Motor neuron (in vitro differentiated cells): ENCODE measurements at places on chromosomes 2 and 18.

- ATAC-seq: no peak
Measured at GRCh38 chr2:85164145-85164569, 31.0 kb downstream of the TCF7L1 start.

GRCh38 chr2:175630280-175631244, 371.5 kb downstream of the LNPK start:
- no peak for ATAC-seq

DNA sequence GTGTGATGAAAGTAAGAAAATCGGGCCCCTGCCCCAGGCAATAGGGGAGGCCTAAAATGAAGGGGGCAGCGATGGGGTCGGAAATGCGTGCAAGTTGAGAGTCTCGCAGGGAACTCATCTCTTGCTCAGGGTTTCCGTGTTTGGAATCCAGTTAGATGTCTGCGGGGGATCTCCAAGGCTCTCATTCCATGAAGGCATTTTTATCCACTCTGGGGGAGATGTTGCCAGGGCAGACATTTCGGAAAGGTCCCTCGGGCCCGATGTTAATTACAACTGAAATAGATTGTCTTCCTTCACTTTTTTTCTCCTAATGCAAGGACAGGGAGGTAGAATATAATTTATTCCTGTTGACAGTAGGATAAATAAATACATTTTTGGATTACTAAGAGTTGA, 12.8 kb upstream of the SKOR2 start:
- ATAC-seq: no peak

DNA sequence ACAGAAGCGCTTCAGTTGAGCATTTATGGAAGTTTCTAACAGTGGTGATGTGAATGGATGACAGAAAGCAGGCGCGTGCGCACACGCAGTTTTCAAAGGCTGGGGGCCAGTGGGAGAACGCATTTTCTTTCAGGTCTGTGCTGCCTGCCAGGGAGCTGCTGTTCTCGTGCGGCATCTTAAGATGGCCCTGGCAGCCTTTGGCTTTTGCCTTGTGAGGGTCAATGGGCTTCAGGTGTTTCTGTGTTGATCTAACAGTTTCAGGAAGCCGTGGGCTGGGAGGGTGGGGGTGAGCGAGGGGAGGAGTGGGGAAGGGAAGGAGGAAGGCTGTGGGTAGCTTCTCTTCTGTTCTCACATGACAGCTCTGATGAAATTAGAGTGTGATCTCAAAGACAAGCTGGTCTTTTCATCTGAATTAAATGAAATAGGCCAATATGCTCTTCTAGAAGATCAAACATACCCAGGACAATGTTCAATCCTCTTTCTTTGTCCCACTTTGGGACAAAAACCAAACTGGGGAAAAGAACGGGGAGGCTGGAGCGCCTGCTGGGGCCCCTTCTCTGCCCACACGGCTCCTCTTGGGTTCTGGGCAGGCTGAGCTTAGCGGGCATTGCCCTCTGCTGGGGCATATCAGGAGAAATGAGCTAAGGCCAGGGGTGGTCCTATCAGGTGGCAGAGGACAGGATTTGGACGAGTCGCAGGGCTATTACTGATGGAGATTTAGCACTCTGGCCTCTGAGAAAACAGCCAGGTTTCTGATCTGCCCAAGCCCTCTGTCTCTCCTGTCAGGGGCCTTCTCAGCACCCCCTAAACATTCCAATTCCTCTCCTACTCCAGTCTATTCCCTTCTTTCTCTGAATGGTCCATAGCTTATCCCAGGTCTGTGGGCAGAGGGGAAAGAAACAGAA, 126.2 kb upstream of the LGALSL start:
- ATAC-seq: peak; percentile 70

DNA sequence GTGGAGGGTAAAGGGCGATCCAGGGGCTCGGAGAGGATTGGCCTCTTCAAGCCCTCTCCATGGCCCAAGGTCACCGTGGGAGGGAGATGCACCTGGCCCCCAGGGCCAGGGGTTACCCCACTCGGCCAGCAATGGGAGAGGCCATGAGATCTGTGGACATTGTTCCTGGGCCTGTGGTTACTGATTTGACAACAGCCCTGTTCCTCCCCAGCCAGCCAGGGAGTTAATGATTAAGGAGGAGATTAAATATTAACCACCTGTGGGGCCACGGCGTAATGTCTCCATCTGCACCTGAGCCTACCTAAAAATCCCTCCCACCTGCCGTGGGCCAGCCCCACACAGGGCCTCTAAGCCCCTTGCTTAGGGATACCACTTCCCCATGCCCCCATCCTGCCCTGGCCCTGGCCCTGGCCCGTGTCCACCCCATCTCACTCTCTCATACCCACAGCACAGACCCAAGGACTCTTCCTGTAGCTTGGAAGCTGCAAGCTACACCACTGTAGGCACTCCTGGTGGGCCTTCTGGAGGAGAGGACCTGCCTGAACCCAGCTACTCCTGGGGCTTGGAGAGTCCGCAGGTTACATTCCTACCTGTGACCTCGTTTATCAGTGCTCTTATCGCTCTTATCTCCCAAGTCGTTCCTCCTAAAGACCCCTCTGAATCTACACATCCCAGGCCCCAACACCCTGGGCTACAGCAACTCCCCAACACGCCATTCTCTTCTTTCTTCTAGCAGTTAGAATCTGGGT, 32.1 kb downstream of the ZFP36L2 start:
- ATAC-seq: no peak

DNA sequence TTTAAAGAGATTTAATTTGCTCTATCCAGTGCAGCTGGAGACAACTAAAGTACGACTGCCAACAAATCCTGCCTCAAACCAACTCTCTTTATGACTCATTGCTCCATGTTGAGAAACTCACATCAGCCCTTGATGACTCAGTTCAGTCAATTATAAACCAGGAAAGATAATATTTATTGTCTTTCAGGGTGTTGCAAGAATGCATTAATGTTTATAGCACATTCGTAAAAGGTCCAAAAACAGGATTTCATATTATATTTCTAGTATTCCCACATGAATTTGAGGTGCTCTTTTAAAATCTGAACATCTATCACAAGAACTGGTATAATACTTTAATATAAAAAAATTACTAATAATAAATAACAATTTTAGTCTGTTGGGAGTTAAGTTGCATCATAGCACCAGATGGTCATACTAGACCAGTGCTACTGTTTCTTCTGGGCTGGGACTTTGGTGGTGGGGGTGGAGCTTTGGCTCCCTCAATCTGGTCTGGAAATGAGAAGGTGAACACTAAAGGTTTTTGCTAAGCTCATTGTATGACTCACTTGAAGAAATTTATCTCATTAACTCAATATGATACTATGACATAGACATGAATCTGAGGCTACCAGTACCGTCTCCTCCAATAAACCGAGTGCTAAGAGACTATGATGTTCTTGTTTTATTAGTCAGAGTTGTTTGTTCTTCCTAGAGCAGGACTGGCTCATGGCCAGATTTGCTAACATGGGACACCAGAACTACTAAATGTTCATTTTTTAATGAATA, 26.6 kb upstream of the MAP3K20 start:
- ATAC-seq: peak; percentile 89

DNA sequence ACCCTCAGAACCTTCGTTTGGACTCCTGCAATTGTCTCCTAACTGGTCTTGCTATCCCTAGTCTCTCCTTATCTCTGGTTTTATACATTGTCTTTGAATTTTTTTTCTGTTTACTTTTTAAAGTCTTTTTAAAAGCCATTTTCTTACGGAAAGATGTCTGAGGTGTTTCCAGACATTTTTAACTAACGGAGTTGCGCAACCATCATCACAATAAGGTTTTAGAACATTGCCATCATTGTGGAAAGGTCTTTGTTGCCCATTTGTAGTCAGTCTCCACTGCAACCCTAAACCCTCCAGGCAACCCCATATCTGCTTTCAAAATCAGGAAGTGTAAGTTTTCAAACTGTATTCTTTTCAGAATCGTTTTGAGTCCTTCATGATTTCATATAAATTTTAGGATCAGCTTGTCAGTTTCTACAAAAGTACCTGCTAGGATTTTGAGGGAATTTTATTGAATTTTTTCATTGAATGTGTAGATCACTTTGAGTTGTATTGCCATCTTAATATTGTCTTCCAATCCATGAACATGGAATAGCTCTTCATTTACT, 46.3 kb downstream of the ANKRD12 start:
- ATAC-seq: no peak

- ATAC-seq: no peak
Measured at GRCh38 chr2:24317491-24317920, 42.8 kb downstream of the ITSN2 start.

- no peak for ATAC-seq
Measured at GRCh38 chr2:52391621-52392020, 1359.7 kb upstream of the NRXN1 start.

GRCh38 chr2:27186613-27187345, 25.1 kb upstream of the ATRAID start:
- ATAC-seq: no peak

DNA sequence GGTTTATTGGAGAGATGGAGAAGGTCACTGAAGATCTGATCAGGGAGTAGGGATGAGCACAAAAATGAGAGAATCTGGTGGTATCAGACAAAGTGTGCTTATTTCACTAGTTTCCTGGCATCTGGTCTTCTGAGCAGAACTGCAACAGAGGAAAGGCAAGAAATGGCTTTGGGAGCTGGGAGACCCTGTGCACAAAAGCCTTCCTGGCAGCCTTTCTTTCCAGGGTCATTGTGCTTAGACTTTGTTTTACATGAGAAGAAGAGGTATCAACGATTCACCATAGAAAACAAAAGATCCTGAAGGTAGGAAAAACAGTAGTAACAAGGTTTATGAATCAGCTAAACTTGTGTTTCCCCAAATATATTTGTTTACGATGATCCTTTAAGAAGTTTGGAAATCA, 162.9 kb downstream of the CNTNAP5 start:
- no peak for ATAC-seq

DNA sequence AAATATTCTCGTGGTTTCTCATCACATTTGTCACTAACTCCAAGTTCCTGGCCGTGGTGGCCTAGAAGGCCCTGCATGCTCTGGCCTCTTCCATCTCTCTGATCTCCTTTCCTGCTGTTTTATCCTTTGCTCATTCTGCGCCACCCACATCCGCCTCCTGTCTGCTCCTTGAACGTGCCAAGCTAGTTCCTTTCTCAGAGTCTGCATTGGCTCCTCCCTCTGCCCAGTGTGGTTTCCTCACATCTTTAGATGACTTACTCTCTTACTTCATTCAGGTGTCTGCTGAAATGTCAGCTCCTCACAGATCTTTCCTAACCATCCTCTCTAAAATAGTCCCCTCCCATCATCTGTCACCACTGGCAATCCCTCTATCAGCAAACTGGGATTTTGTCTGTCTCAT, 158.6 kb upstream of the RBMS1 start:
- no peak for ATAC-seq

DNA sequence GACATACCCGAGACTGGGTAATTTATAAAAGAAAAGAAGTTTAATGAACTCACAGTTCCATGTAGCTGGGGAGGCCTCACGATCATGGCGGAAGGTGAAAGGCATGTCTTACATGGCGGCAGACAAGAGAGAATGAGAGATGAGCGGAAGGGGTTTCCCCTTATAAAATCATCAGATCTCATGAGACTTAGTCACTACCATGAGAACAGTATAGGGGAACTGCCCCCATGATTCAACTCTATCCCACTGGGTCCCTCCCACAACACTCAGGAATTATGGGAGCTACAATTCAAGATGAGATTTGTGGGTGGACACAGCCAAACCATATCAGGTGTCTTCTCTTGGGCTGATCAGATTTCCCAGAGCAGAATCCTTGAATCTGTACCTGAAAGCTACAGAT, 617.3 kb upstream of the ID2 start:
- no peak for ATAC-seq

- ATAC-seq: no peak
Measured at GRCh38 chr2:158756976-158757375, 38.1 kb upstream of the DAPL1 start.

DNA sequence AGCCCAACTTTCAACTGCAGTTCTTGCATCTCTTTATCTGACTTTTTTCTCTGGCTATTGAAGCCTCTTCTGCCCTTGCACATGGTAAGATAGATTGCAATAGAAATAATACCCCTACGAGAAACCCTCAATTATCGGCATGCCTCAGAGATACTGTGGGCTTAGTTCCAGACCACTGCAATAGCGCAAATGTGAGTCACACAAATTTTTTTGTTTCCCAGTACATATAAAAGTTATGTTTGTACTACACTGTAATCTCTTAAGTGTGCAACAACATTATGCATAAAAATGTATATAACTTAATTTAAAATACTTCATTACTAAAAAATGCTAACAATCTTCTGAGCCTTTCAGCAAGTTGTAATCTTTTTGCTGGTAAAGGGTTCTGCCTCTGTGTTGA, 124.7 kb downstream of the PDE1A start:
- no peak for ATAC-seq

DNA sequence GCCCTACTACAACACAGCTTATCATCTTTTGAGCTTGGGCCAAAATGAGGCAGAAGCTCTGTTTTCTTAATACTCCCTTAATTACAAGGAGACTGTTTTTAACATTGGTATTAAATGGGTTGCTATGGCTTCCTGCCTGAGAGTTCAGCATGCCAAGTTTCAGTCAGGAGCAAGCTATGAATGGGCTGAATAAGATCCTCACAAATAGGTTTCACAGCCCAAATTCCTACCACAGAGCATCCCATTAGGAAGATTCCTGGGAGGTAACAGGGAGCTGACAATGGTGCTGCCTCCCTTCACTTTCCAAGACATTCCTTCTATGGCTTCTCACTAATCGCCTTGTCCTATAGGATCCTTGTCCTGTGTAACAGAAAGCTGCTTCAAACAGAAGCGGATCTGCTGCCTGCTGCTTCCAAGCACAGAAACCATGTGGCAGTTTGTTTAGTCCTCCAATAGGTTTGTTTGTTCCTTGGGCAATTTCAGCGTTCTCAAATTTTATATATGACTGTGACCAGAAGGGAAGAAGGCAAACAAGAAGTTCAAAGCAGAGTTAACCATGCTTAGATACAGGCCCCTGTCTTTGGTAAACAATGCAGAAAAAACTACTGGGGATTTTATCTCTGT, 70.9 kb downstream of the NCKAP5 start:
- ATAC-seq: no peak

- no peak for ATAC-seq
Measured at GRCh38 chr2:235320326-235320725, 173.5 kb upstream of the AGAP1 start.

GRCh38 chr2:9937968-9938367, 13.5 kb upstream of the GRHL1 start:
- no peak for ATAC-seq

GRCh38 chr2:184730288-184730687, 132.0 kb downstream of the ZNF804A start:
- no peak for ATAC-seq

- ATAC-seq: no peak
Measured at GRCh38 chr2:40962026-40962425, 510.1 kb upstream of the SLC8A1 start.

DNA sequence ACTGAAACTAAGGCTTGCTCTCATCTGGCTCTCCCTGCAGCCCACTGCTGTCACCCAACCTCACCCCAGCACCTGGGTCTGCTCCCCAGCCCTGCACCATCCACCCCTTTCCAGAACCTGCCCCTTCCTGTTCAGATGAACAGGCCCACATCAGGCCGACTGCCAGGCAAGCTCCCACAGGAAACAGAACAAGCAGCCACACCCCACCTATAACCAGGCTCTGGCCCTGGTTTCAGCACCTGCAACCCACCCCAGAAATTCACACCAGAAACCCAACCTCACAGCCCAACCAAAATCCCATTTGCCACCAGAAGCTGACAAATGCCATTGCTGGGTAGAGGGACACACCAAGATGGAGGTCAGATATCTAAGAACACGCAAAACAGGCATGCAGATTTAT, 159.2 kb upstream of the ID2 start:
- no peak for ATAC-seq
